ENCODE measurements at places on chromosomes 11 and 22.
A peak's percentile ranks its signal among the peaks of the same experiment; 100 is the strongest.

- DNase-seq, result no peak
Measured at GRCh38 chr22:32561756-32562155, 87.1 kb downstream of the FBXO7 start.

GRCh38 chr11:3796801-3797328 is 489 bp downstream of the NUP98 start:
- DNase-seq, result no peak

GRCh38 chr11:35792148-35792845 is 129.7 kb downstream of the TRIM44 start:
- no peak for DNase-seq

GRCh38 chr11:12356944-12357655 is 20.3 kb upstream of the PARVA start:
- DNase-seq, result no peak

GRCh38 chr11:61907282-61907681 is 10.1 kb downstream of the RAB3IL1 start:
- no peak for DNase-seq

DNA sequence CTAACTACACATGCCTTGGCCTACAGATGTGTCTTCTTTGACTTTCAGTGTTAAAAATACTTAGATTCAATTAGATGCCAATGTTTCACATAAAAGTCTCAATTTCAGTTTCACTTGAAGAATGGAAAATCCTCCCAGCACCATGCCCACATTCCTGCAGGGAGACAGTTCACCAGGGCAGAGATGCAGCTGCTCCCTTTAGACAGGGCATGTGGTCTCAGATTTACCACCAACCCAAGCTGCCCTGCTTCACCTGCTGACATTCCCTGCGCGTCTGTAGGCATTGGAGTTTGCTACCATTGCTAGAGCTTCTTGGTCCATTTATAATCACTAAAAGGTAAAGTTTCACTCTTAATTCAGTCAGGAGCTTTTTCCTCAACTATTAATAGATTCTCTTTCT is 113.9 kb downstream of the ARFGAP2 start:
- no peak for DNase-seq

- peak; percentile 55 for DNase-seq
Measured at GRCh38 chr11:36478700-36479329, 31.3 kb downstream of the TRAF6 start.

DNA sequence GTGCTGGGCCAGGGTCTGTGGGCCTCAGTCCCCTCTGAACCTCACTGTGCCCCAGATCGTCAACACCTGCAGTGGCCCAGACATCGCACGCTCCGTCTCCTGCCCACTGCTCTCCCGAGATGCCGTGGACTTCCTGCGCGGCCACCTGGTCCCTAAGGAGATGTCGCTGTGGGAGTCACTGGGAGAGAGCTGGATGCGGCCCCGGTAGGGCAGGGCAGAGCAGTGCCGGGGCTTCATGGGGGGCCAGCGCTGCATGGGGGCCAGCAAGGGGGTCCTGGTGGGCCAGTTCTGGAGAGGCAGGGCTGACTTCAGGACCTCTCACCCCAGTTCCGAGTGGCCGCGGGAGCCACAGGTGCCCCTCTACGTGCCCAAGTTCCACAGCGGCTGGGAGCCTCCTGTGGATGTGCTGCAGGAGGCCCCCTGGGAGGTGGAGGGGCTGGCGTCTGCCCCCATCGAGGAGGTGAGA is 16.3 kb downstream of the EPS8L2 start:
- DNase-seq, result no peak

- DNase-seq, result peak; percentile 58
Measured at GRCh38 chr11:111336582-111337256, 38.4 kb downstream of the POU2AF3 start.

DNA sequence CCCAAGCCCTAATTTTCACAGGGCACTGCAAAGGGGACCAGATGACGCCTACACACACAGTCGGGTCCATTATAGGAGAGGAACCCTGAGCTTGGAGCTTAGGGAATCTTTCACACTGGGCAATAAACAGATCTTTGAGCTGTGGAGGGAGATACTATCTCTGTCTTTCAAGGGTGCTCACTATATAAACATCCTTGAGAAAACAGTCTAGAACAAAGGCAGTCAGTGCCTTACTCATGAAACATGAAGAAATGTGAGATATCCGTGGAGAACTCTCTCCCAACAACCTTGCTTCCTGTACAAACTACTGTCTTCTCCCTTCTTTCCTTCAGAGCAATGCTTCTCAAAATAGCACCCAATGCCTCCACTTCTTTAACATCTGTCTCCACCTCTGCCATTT is 109.0 kb upstream of the APOA1 start:
- peak; percentile 63 for DNase-seq

GRCh38 chr11:76649011-76649410 is 21.5 kb downstream of the LRRC32 start:
- DNase-seq, result no peak

DNA sequence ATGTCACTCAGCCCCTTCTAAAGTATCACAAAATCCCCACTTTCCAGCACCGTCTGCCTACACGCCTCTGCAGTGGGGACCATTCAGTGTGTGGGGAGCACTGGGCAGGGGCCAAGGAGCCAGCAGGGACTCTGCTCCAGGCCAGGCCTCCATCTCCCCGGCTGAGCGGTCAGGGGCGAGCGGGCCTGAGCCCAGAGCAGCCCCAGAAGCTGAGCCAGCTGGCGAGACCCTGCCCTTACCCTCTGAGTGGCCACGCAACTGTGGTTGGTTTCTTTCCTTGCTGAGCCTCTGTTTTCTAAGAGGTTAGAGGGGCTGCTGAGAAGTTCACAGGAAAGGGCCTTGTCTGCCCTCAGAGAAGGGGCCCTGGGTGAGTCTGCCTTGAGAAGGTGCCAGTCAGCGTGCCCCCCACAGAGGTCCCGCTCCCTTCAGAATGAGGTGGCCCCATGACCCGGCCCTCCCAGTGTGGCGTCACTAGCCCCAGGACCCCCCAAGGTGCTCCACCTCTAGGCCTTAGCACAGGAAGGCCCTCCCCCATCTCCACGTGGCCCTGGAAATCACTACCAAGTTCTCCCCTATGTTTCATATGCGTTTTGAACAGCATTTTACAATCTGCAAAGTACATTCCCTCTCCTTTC is 46.9 kb downstream of the WNT11 start:
- DNase-seq, result no peak

DNA sequence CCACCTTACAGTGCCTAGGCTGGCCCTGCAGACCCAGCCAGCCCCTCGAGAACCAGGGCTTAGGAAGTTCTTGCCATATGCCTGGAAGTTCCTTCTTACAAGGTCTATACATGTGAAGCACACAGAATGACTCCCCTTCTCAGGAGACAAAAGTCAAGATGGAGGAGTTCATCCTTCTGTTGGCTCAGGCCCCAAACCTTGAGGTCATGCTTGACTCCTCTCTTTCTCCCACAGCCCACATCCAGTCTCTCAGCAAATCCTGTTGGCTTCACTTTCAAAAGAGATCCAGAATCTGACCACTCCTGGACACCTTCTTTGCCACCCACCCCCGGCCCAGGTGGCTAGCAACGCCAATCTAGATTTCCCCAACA is 1.7 kb upstream of the CD248 start:
- peak; percentile 63 for DNase-seq

DNA sequence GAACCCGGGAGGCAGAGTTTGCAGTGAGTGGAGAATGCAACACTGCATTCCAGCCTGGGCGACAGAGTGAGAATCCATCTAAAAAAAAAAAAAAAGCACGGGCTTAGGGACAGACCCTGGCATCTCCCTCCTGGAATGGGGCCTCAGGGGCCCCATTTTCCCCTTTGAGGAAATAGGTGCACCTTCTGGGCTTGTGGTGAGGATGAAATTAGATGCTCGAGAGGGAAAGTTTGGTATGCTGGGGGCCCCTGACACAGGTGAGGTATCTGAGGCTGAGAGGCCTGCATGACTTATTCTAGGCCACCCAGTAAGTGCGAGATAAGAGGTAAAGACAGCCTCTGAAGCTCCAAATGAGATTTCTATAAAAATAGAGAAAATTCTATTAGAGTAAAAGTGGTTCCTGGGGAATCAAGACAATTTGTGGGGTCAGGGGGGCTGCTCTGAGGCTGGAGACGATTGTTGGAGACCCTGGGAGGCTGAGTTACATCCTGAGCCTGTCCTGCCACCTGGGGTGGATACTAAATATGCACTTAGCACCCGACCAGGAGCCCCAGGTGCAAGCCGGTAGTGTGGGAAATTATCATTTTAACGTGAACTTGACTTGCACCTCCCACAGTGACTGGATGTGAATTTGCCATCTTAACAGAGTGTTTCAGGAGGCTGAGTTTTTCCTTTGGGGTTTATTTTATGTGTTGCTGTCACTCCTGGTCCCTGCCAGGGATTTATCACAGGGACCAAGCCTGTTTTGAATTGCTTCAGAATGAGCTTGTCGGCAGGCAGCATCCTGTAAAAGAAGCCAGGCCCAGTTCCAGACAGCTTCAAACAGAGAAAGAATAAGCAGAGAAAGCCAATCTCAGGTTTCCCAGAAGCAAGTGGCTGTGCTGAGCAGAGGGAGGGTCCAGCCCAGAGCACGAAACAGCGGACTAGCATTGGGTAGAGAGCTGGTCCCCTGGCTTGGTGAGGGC is 48.4 kb upstream of the TSKU start:
- DNase-seq, result peak; percentile 8

DNA sequence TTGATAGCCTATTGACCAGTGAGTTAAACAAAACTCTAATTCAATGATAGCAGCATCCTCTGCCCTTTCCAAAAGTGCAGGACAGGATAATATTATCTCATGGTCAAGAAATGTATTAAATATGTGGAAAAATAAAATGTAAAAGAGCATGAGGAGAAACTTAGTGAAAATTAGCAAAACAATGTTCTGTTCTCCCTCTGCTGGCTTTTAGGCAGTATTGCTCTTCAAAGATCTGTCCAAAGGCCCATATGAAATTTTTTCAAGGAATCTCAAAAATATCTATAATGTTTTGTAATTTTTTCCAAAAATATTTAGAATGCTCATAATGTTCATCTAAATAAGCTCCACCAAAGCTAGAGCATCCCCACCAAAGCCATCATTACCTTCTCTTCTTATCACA is 8.3 kb upstream of the ARL14EP start:
- DNase-seq, result peak; percentile 50

- DNase-seq, result peak; percentile 51
Measured at GRCh38 chr11:65496304-65497140, 2.3 kb upstream of the MALAT1 start.

- no peak for DNase-seq
Measured at GRCh38 chr22:28245579-28246224, 326.6 kb upstream of the PITPNB start.

GRCh38 chr11:111409915-111410314 is 30.8 kb upstream of the POU2AF1 start:
- no peak for DNase-seq

DNA sequence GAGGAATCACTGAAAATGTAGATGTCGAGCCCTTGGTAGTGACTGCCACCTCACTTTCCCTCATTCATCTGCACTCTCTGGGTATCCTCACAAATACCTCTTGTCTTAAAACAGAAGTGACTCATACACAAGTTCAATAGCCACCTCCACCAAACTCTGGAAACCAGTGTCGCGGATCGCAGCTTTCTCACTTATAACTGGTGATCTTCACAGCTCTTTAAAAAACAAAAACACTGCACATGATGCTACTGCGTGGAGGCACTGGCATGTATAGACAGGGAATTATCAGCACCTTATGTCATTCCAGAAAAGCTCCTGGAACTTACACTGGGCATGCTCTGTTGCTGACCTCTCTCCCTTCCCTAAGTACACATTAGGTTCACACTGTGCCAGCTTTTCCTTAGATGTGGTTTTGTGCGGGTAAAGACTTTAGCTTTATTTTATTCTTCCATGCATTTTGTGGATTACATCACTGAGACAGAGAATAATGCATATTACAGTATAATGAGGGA is 425.5 kb upstream of the CADM1 start:
- no peak for DNase-seq

GRCh38 chr11:106770489-106771085 is 247.7 kb downstream of the GUCY1A2 start:
- DNase-seq, result peak; percentile 10

GRCh38 chr11:93497596-93497995 is 45.6 kb downstream of the SMCO4 start:
- DNase-seq, result no peak

DNA sequence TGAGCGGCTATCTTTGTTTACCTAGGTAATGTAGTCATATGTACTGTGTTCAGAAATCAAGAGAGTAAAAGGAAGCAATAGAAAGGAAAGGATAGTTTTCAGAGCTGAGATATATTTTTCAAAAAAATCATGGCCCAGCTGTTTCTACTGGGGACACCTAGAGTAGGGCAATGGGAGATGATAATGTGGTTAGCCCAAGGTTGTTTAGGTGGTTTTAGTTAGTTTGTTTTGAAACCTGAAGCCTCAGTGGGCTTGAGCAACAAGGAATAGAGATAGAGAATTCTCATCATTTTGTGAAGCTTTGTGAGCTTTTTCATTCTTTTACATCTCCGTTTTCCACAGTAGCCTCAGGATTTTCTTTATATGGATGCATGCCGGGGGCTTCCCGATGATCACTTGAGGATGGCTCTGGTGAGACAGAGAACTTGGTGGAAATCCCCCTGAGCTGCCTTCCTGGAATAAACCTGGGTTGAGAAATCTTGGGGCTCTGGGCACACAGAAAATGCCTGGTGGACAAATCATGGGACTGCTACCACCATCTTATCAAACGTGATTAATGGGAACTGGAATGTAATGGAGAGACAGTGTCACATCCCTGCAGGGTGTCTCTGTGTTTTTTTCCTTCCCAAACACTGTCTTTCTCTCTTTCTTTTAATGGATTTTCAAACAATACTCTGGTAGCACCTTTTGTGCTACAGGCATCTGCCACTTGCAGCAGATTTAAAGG is 49.0 kb downstream of the ARHGAP42 start:
- peak; percentile 75 for DNase-seq

DNA sequence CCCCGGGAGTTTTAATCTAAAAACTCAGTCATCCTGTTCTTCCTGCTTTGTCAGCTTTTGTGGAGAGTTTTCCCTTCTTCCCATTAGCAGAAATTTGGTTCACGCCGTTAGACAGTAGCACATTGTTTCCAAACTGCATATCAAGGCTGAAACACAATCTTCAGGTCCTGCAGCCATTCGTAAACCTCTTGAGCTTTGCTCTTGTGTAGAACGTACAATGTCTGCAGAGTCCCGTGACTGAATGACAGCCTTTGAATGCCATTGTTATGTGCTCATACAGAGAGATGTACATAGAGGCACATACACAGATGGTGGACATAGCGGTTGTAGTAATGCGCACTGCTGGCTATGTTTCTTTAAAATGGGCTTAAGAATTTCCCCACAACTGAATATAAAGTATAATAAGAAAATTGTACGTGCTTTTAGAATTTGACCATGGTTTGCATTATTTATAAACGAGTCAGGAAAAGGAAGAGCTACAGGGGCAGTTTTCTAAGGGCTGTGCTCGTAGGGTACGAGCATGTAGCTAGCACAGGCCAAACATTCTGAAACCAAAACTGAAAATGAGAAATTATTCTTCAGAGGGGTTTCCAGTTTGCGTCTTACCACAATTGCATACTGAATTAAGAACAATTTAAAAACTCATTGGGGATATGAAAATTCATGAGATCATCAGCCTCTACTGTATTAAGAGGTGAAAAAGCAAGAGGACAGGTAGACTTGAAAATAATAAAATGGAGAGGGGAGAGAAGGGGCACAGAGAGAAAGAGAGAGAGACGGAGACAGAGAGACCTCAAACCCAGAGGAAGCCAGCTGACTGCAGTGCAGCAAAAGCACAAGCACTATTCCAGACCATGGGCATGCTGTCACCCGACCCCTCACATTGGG is 310.1 kb downstream of the CADM1 start:
- no peak for DNase-seq
